ENCODE measurements at places on chromosomes 7 and 10. TPM values are rescaled to one million over a fixed set of nuclear protein-coding genes. Genes with fewer than 3 reads are reported as not detected.

The ZNF425 gene
- 6.0 TPM for polyA plus RNA-seq

DNA sequence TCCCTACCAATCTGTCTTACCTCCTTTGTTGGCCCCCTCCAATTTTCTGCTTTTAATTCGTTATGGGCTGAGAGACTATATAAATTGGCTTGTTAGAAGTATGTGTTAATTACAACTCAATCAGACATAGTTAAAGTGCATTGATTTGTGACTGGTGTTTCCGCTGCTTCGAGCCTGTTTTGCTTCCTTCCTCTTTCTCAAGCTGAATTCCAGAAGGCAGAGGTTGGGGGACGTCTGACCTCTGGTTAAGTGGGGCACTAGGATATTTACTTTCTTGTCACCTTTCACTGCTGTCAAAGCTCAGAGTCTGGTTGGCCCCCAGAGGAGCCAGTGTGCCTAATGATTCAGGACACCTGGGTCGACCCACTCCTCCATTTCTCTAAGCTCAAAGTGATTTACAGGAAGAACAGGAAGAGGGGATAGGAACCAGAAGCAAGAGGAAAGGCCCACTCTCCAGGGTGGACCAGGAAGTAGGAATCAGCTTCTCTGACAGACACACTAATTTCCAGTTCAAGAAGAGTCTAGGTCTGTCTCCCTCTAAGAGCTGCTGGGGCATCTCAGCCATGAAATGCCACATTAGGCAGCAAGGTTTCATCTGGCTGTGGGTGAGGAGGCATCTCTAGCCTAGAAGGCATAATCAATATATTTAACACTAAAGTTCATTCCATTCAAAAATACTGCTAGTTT lies 397.2 kb upstream of the NPVF start:
- no peak for DNase-seq

The OR6V1 gene
- not detected for polyA plus RNA-seq

- no peak for DNase-seq
These were observed 7.8 kb downstream of the SFTPD start for GRCh38 chr10:79941146-79941545.

DNA sequence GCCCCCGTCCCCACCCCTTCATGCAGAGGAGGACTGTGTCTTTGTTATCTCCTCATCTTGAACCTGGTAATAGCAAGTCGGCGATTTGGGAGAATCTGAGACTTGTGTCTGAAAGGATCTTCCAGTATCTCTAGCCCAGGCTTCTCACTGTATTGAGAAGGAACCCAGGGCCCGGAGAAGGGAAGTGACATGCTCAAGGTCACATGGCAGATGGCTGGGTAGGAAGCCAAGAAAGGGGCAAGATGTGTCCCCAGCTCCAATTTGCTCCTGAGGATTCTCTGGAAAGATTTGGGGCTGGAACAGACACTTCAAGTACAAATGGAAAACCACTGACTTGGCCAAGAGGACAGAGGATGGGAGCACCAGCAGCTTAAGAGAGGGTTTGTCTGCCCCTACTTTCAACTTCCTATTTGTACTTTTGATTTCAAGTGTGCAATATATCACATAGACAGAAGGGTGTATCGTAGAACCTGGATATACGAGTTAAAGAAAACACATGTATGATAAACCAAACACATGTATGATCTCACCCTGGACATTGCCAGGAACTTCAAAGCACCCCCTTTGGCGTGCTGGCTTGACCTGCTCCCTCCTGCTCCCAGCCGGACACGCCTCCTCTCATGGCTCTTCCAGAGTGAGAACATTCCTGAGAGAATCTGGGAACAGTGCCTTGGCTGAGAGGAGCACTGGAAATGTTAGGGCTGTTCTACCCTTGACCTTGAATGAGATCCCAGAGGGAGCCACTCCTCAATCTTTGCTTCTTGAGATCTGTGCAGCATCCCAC lies 79.7 kb downstream of the CDH23 start:
- DNase-seq: peak; percentile 48

The RADIL gene
- polyA plus RNA-seq: 6.6 TPM

GRCh38 chr7:156612930-156613329 lies 27.6 kb upstream of the RNF32 start:
- DNase-seq: no peak

Data from right lung (tissue), 10 donors.